ENCODE measurements at places on chromosomes 12 and 14.

GRCh38 chr12:32448586-32448985, 49.2 kb downstream of the FGD4 start:
- DNase-seq: no peak

GRCh38 chr12:92080911-92081285, 64.7 kb downstream of the BTG1 start:
- DNase-seq: no peak

DNA sequence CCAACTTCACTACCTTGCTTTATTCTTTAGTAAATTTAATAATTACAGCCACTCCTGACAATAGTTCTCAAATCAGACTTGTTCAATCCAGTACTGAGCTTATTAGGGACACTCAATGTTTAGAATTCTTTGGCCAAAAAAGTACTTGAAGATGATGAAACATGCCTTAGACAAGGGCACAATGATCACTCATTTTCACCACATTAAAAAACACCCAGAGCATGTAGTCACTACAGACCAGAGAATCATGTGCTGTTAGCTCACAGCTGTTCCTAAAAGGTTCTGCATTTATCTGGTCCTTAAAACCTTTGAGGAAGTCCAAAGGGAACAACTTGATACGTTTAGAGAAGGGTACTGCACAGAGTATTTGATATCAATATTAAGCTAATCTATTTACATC, 98.7 kb downstream of the INSM2 start:
- DNase-seq: no peak

GRCh38 chr14:42947991-42948390, 1341.3 kb downstream of the LRFN5 start:
- DNase-seq: no peak

GRCh38 chr14:34713681-34714319, 593 bp downstream of the CFL2 start:
- no peak for DNase-seq

- DNase-seq: no peak
These were observed 21.7 kb upstream of the GARIN2 start for GRCh38 chr14:67167420-67168109.

- DNase-seq: no peak
These were observed 56.7 kb downstream of the BCL11B start for GRCh38 chr14:99215277-99215676.

- DNase-seq: no peak
These were observed 76.8 kb downstream of the PDE6H start for GRCh38 chr12:15049461-15050153.

DNA sequence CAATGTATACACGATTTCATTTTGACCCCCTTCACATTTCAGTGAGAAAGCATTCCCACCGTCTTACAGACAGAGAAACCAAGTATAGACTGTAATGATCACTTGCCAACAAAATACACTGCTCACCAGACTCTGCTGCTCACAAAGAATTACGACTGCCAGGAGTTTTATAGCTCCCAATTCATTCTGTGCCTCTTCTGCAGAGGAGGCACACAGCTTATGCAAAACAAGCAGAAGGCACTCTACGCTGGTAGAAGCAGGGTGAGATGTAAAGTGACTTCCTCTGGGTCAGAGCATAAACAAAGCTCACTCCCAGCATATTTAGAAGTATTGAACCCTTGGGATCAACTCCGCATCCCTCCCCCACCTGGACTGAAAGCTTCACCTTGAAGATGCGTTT, 14.6 kb downstream of the SPTB start:
- DNase-seq: no peak

- DNase-seq: no peak
These were observed 386.3 kb downstream of the TMEM121 start for GRCh38 chr14:105912641-105913180.

- no peak for DNase-seq
These were observed 446.9 kb downstream of the ATP23 start for GRCh38 chr12:58388261-58388660.

DNA sequence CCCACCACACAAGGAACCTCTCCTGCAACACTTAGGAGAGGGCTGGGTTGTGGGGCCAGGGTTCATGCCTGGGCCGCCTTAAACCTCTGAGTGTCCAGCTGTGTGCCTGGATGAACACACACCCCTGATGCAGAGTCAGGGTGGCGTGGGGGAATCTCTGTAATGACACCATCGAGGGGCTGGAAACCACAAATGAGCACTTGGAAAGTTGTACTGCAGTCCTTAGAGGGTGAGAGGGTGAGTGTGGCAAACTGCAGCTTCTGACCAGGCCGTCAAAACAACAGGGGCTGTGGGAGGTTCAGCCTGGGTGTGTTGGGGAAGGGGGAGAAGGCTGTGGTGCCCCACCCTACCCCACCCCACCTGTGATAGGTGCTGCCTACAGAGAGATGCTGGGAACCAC, 12.4 kb upstream of the KRT5 start:
- DNase-seq: no peak

DNA sequence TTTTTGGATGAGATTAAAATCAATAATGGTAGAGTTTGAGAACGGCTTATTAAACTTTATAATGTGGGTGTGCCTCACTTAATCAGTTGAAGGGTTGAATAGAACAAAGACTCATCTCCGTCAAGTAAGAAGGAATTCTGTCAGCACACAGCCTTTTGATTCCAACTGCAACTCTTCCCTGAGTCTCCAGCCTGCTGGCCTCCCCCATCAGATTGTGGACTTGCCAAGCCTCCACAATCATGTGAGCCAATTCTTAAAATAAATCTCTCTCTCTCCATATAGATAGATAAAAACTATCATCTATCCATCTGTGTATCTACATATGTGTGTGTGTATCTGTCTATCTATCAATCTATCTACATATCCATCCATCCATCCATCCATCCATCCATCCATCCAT, 127.4 kb upstream of the BTG1 start:
- no peak for DNase-seq

DNA sequence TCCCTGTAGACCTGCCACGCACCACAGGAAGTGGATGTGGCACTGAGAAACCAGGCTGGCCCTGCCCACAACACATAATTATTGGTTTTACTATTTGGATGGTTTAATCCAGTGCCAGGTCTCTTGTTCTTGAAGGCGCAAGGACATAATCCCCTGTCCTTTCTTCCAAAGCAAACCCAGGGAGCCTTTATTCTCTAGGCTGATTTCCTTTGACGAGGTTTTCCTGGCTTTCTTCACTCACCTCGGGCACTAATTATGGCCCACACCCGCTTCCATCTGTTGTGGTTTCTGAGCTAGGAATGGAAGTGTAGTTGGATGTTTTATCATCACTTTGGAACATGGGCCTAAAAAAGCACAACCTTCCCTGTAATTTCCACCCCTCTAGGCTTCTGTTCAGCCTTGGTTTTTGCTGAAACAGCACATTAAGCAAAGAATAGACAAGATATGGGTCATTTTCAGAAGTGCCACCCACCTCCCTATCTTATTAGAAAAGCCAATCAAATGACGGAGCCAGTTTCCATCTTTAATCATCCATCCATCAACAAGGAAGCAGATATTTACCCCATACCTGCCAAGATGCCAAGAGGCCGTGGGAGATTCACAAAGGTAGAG, 73.9 kb downstream of the PPP1R36 start:
- DNase-seq: no peak

DNA sequence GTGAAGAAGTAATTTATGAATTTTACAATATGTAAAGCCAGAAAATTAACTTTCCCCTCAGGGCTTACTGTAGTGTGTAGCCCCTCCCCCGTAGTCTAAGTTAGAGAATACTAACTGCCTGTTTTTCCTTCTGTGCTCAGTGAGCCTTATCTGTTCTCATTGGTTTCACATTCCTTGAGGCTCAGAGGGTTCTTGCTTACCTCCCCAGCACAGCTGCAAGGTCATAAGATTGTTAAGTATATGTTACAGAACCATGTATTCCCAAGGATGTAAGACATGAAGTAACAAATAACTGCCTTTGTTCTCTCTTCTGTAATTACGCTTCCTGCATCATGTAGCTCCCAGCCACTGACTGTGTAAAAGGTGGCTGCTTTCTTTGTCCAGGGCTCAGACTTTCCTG, 1351.1 kb downstream of the TMEM121 start:
- DNase-seq: no peak

GRCh38 chr14:47833011-47833410, 157.6 kb upstream of the MDGA2 start:
- DNase-seq: no peak

DNA sequence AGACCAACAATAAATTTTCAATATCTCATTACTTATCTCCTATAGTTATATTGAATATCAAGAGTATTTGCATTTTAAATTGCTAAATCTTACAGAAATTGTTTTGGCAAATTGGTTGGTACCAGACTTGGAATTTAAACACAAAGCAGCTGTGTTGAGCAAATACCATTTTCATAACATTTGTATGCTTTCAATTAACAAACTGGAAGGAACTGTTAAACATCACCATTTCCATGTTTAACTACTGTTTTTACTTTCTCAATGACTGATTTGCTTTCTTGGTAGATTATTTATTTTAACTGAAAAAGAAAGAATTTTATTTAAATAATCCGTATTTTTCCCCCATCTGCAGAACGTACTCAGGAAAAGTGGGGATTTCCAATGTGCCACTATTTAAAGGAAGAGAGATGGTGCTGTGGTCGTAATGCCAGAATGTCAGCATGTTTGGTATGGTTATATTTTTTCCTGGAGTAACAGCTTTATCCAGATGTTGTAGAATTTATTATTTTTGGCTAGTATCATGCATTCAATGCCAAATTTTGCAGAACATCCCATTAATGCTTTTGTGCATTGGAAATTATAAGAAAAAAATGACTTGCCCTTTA, 72.3 kb downstream of the METTL25 start:
- DNase-seq: no peak

DNA sequence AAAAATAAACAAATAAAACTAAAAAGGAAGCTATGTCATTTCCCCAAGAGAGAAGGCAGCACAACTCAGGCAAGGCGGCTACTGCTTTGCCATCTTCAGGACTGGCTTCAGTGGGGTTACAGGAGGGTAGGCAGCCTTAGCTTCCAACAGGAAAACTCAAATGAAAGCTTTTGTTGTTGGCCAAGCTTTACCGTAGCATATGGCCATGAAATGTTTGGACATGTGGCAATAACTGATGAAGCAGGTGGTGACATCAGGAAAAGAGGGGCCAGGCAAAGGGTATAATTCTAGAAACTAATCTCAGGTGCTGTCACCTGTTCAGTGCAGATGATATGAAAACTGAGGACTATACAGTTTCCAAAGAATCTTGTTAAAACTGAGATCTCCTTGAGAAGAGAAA, 22.8 kb upstream of the NPFF start:
- DNase-seq: no peak

GRCh38 chr14:81179631-81180030, 41.1 kb downstream of the GTF2A1 start:
- DNase-seq: no peak

GRCh38 chr14:73771848-73772638, 57.9 kb upstream of the PNMA1 start:
- peak; percentile 80 for DNase-seq

DNA sequence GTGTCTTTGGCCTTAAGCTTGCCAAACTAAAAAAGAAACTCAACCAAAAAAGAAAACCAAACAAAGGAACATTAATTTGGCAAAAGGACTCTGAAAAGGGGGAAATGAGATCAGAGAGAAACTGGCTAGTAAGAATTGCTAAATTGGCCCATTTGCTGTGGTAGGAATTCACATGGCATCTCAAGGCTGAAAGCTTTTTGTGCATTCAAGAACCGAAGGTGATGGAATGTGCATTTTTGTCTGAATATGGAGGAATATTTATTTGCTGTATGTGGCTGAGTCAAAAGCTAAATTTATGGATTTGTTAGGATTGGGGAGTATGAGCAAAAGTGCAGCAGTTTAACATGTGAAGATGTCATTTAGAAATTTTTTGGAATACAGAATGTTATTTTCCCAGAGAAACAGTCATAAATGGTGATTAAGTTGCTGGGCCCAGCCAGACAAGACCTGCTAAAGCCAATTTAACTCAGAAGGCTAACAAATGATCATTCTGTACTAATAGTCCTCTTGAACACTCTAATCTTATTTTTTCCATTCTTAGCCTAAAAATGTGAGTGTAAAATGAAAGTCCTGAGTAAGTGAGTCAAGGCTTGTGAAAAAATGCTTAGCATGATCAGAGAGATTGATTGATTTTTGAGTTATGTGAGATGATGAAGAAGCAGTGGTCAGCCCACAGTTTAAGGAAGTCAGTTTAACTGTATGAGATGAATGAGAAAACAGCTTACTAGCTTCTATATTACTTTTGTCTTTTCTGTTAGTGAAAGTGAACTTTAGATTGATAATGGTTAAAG, 94.1 kb downstream of the ANO6 start:
- DNase-seq: no peak

DNA sequence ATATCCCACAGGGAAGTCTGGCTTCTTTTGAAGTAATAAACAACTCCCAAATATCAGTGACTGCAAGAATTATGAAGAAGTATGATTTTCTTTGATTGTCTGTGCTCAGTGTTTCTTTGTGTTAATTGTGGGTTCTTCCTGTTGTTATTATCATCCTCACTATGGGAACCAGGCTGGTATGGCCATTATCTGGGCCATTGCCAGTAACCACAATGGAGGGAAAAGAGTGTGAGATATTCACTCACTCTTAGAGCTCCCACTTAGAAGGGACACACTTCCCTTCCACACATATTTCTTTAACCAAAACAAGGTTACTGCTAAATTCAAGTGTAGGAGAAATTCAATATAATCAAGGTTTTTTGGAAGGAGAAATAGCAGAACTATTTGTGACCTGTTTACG, 503.7 kb downstream of the SLC6A15 start:
- DNase-seq: no peak

DNA sequence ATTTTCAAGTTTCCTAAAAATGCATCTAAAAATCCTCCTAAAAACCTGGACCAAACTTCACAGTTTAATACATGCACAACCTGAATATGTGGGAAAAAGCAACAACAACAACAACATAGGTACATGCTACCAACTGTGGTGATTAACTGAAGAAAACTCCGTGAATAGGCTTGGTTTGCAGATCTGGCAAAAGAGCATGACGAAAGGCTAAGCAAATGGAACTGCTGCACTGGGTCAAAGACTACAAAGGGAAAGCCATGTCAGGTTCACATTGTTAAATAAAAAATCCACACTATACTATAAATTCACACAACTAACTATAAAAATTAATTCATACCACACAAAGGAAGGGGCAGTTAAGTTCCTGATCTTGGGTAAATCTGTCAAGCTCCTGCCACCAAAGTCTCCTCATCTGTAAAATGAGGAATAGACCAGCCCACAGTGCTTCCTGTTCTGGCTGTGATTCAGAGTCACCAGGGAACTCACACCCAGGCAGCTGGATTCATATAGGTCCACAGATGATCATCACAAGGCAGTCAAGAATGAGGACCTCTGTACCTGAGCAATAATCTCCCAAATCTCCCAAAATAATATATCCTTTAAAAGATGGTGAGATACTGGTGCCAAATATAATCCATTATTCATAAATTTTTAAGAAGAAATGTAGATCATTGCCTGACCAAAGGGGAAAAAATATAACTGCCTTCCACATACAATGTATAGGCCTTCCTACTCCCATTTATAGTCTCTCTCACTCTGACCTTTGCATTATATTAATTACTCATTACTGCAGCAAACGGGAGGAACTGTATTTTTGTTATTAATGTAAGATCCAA, 7.0 kb downstream of the CORO1C start:
- DNase-seq: no peak

- DNase-seq: no peak
These were observed 1.7 kb downstream of the CDKN1B start for GRCh38 chr12:12718853-12719252.

Measured in Calu3 (cell line).